Naive thymus-derived CD8-positive, alpha-beta T cell (primary cell): ENCODE measurements at places on chromosomes 1 and 21. TPM values are rescaled to one million over a fixed set of nuclear protein-coding genes. Genes with fewer than 3 reads are reported as not detected.

DNA sequence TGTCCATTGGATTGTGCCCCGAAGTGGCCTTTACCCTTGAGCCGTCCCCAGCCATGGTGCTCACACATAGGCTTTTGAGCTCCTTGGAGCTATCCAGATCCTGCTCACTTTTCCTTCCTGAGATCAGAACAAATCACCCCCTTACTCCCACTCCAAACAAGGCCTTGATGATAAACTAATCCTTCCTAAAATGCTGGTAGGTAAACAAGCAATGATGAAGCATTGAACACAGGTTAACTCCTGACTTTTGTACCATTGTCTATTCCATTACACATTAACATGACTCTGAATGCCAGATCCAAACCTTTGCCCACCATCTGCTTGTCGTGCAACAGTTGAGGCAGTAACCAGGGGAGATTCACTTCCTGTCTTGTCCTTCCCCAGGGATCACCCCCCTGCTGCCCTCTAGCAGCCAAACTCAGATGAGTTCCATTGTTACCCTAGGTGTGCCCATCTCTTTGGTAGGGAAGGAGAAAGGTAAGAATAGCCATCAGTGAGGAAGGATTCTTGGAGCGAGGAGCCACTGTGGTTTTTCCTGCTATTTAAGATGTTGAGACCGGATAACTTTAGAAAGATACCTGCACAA is 79.5 kb upstream of the DNAJC6 start:
- H3K27ac ChIP-seq = no peak overlapping the region
- H3K4me3 ChIP-seq = no peak overlapping the region
- no peaks in the 10 kb centered on the region for H3K4me1 ChIP-seq

DNA sequence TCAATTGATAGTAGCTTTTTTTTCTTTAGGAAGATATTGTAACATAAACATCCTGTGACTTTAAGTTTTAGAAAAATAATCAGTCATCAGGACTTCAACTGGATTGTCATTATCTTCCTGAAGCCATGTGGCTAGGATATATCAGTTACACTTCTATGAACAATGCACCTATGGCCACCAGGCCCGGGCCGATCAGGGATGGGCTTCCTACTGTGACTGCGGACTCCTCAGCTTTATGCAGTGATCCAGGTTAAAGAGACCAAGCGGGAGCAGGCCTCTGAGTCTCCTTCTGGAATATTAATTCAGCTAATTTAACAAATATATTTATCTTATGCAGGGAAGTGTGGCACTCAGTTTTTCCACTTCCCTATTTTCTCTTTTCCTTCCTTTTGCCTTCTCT is 200.6 kb downstream of the ADGRL2 start:
- H3K27me3 ChIP-seq = no peaks in the 10 kb centered on the region
- no peak overlapping the region for H3K4me3 ChIP-seq
- H3K27ac ChIP-seq = no peak overlapping the region
- H3K4me1 ChIP-seq = no peaks in the 10 kb centered on the region

GRCh38 chr1:201527879-201528278 is 11.0 kb upstream of the NAV1 start:
- H3K4me3 ChIP-seq = no peak overlapping the region
- H3K27ac ChIP-seq = no peak overlapping the region
- peaks cover 16% of the 10 kb centered on the region for H3K27me3 ChIP-seq
- H3K36me3 ChIP-seq = peaks cover 64% of the 10 kb centered on the region
- peaks cover 7% of the 10 kb centered on the region for H3K4me1 ChIP-seq

GRCh38 chr21:15895142-15896106 is 165.6 kb downstream of the USP25 start:
- no peak overlapping the region for H3K27ac ChIP-seq
- H3K4me1 ChIP-seq = no peaks in the 10 kb centered on the region

ANGPTL3 gene
- not detected for total RNA-seq

CFAP126 gene
- total RNA-seq = not detected

CITED4 gene
- 24.5 TPM for total RNA-seq

IVL gene
- total RNA-seq = not detected
